ENCODE measurements at places on chromosomes 7 and 10.

DNA sequence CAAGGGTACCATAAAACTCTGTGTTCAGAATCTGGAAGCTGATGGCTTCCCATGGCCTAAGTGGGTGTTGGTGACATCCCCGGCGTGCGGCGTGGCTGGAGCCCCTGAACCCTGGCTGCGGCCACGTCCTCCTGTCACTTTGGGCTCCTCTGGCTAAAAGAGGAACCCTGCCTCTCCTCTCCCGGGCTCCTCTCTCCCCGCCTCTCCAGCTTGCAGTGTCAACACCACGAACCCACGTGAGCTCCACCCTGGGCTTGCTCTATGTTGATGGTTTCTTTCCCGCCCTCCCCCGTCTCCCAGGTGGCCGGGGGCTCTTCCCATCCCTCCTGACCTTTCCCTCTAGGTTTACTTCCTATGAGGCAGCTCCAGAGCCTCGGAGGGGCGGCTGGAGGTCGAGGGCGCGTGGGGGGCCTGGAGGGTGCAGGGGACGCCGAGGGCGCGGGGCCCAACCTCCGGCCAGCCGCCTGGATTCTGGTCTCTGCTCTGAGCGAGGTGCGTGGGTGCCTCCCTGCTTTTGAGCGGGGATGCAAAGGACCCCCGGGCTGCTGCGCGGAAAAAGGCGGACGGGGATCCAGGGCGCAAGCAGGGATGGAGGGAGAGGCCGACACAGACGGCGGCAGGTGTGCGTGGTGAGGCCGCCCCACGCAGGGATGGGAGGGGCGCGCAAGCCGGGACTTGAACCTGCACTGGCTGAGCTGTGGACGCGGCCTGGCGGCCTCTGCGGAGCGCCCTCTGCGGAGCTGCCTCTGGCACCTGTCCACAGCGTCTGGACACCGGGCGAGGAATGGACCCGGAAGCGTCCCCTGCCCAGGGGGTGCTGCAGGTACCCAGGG is 115.5 kb upstream of the DIP2C start:
- DNase-seq = no peak

GRCh38 chr7:142181966-142182365 is 70.4 kb downstream of the MGAM2 start:
- DNase-seq = no peak

- no peak for DNase-seq
These were observed 36.3 kb downstream of the ARID5B start for GRCh38 chr10:61937631-61938351.

DNA sequence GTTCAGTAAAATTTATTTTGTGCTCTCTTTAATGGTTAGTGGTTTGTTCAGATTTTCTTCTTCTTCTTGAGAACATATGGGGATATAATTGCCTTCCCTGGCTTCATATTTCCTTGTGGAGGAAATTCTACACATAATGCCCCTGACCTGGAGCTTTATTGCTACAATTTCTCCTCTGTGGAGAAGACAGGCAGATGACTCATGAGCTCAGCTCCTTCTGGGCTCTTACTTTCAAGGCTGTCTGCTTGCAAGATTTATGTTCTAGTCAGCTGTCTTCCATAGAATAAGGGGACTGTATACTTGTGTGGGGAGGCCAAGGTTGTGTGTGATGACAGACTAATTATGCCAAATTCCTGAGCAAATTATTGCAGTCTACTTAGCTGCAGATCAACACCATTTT is 1.6 kb downstream of the LRRD1 start:
- no peak for DNase-seq

DNA sequence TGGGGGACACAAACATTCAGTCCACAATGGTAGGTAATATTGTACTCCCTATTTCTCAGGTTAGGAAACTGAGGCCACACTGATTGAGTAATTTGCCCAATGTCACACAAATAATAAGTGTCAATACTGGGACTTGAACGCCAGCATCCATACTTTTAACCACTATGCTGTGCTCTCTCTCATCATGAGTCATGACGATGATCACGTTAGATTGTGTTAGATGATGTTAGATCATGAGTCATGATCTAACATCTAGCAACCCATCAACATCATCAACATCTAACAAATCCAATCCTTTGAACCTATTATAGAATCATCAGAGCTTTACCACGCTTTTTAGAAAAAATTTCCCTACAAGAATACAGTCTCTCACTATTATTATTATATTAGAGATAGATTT is 28.1 kb upstream of the HERPUD2 start:
- no peak for DNase-seq

GRCh38 chr7:55827577-55827976 is 35.0 kb downstream of the SEPTIN14 start:
- DNase-seq = no peak

- DNase-seq = no peak
These were observed 9.0 kb upstream of the WIPF3 start for GRCh38 chr7:29797112-29797944.

DNA sequence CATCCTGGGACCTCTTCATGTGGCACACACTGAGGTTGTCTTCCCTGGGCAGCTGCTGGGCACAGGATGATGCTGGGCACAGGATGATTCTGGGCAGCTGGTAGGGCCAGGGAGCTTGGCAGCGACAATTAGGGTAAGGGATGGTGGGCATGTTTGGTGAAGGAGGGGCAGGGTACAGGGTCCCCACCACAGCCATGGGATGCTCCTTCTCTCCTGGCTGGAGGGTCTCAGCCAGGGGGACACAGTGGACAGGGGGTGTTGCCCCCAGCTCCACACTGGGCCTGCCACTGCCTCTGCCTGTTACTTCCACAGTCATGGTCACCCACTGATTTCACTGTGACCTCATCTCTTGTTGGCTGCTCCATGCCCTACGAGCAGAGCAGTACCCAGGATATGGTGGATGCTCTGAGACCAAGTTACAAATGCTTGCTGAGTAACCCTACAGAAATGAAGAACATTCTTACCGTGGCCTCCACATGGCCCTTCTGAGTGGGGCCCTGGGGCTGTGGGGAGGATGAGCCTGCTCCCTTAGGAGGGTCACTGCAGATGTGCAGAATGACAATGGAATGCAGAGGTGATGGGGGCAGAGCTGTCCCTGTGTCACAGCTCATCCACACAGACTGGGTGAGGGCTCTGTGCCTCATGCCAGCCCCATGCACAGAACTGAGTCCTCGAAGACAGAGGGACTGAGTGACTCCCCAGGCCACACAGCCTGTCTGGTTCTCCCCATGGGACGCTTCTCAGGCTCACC is 28.4 kb upstream of the RET start:
- DNase-seq = no peak

- no peak for DNase-seq
These were observed 530.6 kb downstream of the ANKRD7 start for GRCh38 chr7:118755067-118755625.

DNA sequence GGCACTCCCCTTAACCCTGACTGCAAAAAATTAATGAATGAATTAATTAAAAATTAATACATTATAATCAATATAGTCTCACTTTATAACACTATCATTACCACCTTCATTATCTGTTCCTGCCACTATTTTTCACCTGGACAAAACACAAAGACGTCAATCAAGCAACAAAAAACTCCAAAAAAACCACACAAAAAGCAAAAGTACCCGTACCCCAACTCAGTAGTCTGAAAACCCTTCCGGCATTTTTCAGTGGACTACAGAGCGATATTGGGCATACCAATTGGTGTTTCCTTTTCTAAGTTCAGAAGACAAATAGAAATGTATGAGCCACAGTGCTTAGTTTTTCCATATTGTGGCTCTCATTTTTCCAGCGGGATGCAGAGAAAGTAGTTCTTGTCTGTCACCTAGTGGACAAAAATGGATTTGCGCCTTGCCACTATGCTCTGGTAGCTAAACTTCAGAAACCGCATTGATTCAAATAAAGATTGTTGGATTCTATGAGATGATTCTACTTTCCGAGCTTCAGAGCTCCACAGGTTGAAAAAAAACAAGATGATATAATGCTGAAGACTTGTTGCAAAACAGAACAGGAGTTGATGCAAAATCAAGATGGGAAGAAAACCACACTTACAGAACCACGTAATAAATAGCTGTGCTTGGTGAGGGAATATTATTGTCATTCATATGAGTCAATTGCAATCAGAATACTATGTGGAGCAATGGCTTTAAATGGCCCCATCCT is 50.6 kb upstream of the ITGB1 start:
- peak; percentile 19 for DNase-seq

DNA sequence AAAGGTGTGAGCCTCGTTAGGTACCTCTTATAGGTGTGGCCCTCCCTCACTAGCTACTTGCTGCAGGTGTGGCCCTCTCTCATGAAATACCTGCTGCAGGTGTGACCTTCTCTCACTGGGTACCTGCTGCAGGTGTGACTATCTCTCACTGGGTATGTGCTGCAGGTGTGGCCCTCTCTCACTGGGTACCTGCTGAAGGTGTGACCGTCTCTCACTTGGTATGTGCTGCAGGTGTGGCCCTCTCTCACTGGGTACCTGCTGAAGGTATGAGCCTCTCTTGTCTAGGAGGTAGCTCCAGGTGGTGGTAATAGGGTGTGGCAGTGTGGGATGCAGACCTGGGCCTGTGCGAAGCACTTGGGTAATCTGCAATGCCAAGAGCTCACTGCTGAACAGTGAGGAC is 170.7 kb upstream of the PLPP4 start:
- no peak for DNase-seq

DNA sequence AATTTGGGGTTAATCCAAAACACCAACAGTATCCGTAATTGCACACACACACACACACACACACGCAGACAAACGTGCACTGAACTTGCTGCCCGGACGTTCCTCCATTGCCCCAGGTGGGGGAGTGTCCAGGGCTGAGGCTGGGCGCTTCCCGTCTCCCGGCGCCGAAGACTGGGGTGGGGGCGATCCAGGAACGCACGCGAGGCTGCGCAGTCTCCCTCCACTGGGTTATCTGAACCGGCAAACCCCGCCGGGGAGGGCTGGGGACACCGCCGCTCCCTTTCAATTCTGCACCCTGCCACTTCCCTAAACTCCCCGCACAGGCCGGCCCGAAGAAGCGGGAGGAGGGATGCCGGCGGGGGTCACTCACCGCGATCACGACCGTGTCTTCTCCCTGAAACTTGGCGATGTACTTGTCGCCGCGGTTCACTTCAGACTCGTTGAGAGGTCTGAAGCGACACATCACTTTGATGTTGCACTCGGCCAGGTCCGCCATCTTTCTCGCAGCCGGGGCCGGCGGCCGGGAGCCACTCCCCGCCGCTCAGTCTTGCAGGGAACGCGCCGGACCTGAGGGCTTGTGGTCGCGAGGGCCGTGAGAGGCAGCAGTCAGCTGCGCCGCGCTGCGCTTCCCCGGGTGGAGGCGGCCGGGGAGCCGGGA is 618 bp downstream of the KIF5B start:
- peak; percentile 17 for DNase-seq

GRCh38 chr7:19982841-19983835 is 209.7 kb upstream of the TMEM196 start:
- peak; percentile 11 for DNase-seq

DNA sequence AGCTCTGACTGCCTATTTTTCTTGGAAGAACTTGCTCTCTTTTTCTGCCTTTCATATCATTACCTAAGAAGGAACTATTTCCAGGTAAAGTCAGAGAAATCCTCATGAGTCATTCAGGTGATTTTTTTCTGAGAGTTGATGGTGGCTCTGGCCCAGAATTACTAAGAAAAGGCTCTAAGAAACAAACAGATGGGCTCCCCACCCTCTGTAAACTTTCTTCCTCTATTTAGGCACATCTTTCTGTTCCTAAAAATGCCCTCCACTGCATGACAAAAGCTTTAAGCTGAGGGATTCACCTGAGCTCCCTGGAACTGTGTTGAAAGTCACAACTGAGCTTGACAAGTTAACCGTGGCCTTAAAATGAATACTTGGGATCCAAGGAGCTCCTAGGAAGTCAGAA is 1.6 kb downstream of the OLAH start:
- DNase-seq = no peak

GRCh38 chr7:158582089-158582456 is 5.5 kb downstream of the PTPRN2 start:
- DNase-seq = no peak

DNA sequence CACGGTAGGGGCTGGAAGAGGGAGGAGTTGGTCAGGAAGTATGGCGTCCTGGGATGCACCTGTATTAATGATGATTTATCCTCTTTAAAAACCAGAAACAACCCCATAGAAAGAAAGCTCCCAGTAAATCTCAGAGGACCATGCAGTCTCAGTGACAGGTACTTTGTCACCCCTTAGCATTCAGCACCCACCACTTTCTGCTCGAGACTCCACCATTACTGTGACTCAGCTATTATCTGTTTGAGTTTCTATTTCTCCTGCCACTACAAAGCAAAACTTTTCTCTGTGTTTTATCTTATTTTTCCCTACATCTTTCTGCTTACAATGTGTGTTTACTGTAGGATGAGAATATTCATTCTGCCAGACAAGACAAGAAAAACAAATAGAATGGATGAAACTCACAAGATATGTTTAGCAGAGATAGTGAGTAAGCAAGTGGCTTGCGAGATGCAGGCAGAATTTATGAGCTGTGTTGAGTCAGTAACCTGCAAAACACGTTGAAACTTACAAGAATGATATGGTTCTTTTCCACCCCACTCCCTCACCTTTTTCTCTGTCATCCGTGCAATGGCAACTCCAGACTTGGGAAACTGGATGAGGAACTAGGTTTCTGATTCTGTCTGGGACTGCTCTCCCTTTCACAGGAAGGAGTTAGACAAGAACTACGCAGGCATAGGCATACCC is 127.1 kb downstream of the AOAH start:
- DNase-seq = no peak

DNA sequence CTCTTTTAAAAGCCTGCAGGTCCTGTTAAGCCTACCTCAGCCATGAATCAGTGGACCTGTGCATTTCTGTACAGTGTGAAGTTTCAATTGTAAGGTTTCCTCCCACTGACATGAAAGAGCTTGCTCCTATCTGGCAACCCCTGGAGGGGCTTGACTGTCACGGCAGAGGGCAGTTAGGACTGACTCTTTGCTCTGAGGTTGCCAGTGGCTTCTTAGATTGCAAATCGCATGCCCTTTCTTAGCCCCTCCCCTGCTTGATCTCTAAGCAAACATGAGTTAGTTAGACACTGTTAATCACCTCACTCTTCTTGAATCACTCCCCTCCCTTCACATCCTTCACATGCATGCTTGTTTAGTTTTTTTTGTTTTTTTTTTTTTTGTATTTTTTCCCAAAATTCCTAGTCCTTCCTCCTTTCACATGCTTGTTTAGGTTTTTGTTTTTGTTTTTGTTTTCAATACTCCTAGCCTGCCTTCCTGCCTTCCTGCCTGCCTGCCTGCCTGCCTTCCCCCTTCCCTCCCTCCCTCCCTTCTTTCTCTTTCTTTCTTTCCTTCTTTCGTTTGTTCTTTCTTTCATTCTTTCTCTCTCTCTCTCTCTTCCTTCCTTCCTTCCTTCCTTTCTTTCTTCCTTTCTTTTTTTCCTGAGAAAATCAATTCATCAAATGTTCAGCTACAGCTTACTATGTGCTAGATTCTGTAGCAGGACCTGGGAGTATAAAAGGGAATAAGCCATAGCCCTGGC is 6.0 kb upstream of the HIPK2 start:
- DNase-seq = no peak
